CD4-positive, alpha-beta T cell treated with Interleukin-1 beta for 1 hour (primary cell): ENCODE measurements at places on chromosomes 5 and 9.

GRCh38 chr5:125592856-125593255, 830.4 kb upstream of the GRAMD2B start:
- DNase-seq: no peak

DNA sequence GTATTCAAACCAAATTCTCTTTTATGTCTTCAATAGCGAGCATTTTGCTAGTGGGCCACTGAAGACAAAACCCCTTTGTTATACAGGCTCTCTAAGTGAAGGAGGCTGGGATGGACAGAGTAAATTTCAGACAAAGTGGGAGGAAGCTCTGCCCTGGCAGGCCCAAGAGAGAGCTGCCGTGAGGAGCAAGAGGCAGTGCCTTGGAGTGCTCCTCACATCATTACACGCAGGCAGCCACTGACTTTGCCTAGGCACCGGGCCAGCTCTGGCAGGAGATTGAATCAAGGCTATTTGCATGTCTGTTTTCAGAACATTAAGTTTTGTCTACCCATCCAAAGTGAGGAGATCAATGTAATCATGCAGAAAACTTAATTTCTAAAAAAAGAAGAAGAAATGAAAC, 167.7 kb downstream of the CCDC192 start:
- no peak for DNase-seq

GRCh38 chr9:121685795-121686377, 34.5 kb downstream of the DAB2IP start:
- DNase-seq: no peak

GRCh38 chr9:118782790-118783463, 586.3 kb downstream of the BRINP1 start:
- no peak for DNase-seq

DNA sequence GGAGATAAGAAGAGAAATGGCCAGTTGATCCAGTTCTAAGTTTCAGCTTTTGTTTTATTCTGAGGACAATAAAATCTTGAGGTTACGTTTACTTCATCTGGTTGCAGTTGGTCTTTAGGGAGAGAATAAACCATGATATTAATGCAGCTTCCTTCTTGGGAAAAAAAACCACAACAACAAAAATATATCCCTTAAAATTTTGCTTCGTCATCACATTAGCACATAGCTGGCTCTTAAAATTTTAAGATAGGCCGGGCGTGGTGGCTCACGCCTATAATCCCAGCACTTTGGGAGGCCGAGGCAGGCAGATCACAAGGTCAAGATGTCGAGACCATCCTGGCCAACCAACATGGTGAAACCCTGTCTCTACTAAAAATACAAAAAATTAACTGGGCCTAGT, 86.4 kb downstream of the EQTN start:
- DNase-seq: no peak

DNA sequence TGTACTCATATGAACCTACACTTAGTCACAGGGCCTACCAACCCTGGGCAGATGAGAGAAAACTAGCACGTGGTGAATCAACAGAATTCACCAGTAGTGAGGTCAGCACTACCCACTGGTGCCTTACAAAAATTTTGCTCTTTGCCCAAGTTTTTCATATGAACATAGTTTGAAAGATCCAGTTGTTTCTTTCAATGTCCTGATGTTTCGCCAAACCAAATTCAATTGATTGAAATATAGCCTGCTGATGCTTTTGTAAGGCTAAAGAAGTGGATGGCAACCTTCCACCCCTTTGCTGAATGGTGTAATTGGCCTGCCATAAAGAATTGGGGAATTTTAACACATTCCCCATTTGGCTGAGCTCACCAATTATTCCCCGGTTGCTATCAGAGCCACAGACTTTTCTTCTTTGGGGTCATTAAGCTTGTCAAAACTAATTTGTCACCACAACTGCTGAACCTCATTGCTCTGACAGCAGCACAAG, 339.2 kb downstream of the GLIS3 start:
- no peak for DNase-seq

GRCh38 chr9:14406463-14406862, 92.5 kb upstream of the NFIB start:
- DNase-seq: no peak

DNA sequence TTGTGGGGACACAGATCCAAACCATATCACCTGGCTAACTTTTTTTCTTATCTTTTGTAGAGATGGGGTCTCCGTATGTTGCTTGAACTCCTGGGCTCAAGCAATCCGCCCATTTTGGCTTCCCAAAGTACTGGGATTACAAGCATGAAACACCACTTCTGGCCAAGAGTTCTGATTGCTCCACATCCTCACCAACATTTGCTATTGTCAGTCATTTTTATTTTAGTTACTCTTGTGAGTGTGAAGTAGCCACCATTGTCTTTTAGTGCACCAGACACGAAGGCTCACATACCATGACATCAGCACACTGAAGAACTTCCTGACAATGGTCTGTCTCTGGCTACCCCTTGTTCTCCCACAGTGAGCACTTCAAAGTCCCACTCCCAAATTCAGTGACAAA, 17.3 kb downstream of the PLAC8L1 start:
- DNase-seq: no peak

DNA sequence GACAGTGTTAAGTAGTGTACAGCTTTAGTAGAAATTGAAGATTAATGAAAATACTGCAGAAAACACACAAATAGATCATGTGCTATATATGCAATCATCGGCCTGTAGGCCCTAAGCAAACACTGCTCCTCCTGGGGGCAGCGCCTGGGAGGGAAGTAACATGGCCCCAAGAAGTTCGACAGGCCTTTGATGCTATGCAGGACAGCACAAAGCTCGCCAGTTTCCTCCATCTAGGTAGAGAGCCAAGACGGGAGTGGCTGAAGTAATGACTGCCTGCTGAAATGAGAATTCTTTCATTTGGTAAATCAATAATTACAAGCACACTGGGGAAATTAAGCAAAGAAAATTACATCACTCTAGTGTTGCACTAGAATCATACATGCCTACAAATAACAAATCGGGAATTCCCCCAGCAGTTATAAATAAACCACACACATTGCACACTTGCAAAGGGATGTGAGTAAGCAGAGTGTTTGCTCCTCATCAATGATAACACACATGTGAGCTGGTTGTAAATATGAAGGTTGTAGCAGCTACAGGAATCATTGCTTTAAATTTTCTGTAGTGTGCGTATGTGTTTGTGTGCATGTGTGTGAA, 219.9 kb upstream of the NFIL3 start:
- no peak for DNase-seq

- no peak for DNase-seq
These were observed 33.8 kb downstream of the DAB2IP start for GRCh38 chr9:121685146-121685794.

DNA sequence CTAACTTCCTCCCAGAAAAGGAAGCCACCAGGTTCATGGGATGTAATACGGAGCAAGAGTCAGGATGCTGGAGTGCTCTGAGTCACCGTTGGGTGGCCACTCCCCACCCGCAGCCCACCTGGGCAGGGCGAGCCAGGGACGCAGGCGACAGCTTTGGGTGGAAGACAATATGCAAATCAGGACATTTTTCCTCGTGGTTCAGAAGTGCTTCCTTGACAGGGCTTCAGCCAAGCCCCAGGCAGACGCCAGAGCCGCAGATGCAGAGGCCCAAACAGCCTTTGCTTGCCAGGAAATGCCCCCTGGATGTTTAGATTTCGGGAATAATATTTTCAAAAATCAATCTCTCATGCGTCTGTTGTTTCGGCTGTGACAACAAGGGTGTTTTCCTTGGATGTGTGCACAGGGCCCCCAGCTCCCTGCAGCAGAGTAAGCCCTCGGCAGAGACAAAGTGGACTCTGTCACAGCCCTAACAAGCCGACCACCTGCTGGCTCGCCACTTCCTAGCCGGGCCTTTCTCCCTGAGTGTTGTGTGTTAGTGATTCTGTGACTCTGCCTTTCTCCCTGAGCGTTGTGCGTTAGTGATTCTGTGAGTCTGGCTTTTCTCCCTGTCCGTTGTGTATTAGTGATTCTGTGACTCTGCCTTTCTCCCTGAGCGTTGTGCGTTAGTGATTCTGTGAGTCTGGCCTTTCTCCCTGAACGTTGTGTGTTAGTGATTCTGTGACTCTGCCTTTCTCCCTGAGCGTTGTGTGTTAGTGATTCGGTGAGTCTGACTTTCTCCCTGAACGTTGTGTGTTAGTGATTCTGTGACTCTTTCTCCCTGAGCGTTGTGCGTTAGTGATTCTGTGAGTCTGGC, 11.8 kb upstream of the SLC9A3 start:
- no peak for DNase-seq

DNA sequence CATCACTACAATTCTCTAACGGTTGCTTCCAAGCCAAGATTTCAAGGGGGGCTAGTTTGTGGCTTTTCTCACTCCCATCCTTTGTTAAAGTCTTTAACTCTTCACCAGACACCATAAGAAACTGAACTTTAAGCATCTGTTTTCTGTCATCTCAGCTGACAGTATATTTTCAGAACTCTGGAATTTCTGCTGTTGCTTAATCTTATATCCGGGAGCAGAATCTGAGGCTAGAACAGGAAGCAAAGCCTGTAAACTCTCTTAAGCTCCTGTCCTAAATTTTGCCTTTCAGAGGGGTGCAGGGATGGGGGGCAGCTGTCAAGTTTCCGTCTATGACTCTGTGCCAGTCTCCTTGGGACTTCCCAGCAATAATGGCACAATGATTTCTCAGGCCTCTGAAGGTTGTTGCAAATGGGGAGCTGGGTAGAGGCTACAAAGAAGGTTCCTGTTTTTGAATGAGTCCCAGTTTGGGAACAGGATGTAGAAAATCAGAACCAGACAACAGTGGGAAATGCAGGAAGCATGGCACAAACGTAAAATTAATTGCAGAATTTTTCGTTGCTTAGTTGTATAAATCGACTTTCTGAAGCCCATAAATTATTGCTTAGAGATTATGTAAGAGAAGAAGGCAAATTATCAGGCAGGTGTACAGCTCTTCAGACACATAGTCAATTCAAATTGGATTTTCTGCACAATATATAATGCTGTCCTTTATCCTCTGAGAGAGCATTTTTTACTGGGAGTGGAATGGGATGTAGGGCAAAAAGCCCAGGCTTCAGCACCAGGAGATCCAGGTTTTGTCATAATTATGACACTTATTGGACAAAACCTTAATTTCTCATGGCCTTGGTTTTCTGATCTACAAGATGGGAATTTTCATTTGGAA, 430.9 kb downstream of the DMAC1 start:
- no peak for DNase-seq

DNA sequence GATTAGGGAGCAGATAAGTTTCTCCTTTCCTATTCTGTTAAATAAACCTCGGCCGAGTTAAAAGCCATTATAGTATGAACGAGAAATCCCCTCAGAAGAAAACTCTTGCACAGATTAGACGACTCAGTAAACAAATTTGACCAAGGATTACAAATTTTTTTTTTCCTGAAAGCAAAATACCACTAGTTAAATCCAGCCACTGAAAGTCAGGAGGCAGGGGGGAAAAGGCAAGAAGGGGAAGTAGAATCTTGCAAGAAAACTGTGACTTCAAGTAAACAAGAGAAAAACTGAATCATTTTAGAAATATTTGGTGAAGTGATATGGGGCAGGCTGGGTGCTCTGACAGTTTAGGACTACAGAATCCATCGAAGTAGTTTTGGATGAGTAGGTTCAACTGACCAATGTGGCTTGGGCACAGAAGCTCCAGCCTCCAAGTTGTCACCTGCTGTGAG, 251.0 kb downstream of the DENND1A start:
- no peak for DNase-seq

GRCh38 chr5:173247041-173247440, 12.0 kb upstream of the NKX2-5 start:
- no peak for DNase-seq
